Activated CD4-positive, alpha-beta T cell treated with anti-CD3 and anti-CD28 coated beads for 4 hours (primary cell): ENCODE measurements at places on chromosomes 2 and 18.

GRCh38 chr18:58196164-58196563, 152.1 kb downstream of the NEDD4L start:
- no peak for DNase-seq

- no peak for DNase-seq
These were observed 176.9 kb downstream of the UBE2E3 start for GRCh38 chr2:181157326-181157725.

DNA sequence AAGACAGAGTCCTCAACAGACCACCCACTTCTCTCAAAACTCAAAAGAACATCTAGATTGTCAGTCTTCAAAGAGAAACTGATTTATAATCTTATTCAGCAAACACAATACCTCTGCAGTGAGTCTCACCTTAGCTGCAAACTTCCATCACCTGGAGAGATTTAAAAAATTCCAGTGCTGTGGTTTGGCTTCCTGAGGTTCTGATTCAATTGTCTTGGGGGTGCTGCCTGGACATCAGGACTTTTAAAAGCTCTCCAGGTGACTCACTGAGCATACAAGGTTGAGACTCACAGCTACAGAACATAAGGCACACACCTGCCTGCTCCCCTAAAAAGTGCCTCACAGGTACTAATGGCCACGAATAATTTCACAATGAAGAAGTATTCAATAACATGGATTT, 40.3 kb downstream of the RNF152 start:
- no peak for DNase-seq

DNA sequence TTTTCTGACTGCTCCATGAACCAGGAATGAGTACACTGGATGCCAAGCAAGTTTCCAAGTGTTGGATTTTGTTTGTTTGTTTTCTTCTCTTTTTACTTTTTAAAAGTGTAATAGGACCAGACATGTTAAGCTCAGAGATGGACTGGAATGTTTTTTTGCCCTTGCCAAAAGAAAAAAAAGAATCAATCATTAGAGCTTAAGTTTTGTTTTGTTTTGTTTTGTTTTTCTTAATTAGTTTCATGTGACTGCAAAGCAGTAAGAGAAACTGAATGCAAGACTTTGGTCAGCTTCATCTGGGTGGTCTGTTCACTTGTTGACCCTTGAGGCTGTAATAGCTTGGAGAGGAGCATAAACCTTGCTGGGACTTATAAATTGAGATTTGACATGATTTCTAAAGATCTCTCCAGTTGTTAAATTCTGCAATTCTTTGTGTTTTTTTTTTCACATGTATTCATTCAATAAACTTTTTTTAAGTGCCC, 42.4 kb upstream of the SLC1A4 start:
- DNase-seq, result no peak

- DNase-seq, result no peak
These were observed 27.0 kb downstream of the KLF7 start for GRCh38 chr2:207138627-207139297.

DNA sequence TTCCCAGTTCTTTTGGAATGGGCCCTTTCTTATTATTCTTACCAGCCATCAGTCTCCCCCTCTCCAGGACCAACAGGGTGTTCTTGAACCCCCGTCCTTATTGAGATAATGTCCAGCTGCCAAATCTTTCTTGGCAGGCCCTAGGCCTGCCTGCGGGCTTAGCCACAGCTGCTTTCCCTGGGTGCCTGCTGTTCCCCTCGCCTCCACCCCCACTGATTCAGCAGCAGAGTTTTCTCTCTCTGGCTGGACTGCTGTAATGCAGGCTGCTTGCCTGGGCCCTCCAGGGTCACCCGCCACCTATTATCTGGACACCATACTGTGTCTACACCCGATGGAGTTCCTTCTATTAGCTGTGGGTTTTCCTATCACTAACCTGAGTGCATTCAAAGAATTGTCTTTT, 395.4 kb upstream of the ATP5MC3 start:
- no peak for DNase-seq

- DNase-seq, result no peak
These were observed 122.4 kb downstream of the SETBP1 start for GRCh38 chr18:44803019-44803650.

- DNase-seq, result no peak
These were observed 48.3 kb downstream of the THUMPD2 start for GRCh38 chr2:39730685-39731302.

- no peak for DNase-seq
These were observed 82.0 kb upstream of the SLC66A3 start for GRCh38 chr2:11073251-11073650.

- no peak for DNase-seq
These were observed 57.6 kb upstream of the TWIST2 start for GRCh38 chr2:238790126-238790832.

DNA sequence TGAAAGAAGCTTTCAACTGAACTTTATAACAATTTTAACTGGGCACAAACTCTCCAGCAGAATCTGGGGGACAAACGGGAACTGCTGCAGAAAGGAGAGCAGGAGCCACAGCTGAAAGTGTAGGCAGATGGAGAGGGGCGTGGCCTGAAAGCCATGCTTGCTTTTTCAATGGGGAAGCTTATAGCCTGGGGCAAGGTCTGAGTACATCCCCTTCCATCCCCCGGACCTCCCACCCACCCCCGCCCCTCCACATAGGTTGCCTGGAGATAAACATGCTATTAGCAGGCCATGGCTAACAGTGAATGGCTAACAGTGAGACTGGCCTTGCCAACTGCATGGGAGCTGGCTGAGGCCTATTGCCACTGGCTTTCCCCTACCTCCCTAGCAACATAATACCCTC, 317.9 kb upstream of the TANK start:
- no peak for DNase-seq

DNA sequence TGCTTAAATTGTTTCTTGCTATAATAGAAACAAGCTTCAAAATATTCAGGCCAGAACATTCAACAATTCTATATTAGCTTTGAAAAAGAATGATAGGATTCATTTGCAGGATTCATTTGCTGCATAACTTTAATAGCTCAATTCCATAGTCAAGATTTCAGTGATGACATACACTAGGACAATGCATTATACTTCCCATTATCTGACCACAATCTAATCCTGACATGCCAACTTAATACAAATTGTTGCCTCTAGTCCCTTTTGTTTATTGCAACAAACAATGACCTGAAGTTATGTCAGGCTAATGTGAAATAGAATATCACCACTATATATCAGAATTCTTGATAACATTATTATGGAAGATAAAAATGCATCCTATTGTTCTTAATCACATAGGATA, 169.4 kb downstream of the DNAH7 start:
- no peak for DNase-seq

GRCh38 chr2:21627938-21628337, 504.2 kb downstream of the TDRD15 start:
- no peak for DNase-seq

GRCh38 chr2:88003074-88003755, 13.1 kb downstream of the RNU2-63P start:
- DNase-seq, result no peak

DNA sequence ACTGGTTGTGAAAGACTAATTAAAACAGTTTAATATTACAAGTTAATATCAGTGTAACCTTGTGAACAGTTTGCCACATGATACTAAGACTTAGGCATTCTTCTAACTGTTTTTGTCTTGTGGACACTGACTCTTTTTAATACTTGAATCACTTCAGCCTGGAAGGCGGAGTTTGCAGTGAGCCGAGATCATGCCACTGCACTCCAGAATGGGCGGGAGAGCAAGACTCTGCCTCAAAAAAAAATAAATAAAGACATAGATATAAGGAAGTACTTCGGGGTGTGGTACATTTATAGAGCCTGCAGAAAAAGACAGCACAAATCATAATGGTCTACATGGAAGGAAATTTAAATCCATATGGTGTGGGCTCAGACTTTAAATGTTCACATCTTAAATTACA, 300.4 kb upstream of the NETO1 start:
- no peak for DNase-seq

- DNase-seq, result no peak
These were observed 160.5 kb downstream of the SETBP1 start for GRCh38 chr18:44841221-44841620.

GRCh38 chr2:206031162-206031784, 54.7 kb downstream of the INO80D start:
- no peak for DNase-seq

GRCh38 chr2:171393487-171393886, 40.3 kb downstream of the METTL8 start:
- no peak for DNase-seq

DNA sequence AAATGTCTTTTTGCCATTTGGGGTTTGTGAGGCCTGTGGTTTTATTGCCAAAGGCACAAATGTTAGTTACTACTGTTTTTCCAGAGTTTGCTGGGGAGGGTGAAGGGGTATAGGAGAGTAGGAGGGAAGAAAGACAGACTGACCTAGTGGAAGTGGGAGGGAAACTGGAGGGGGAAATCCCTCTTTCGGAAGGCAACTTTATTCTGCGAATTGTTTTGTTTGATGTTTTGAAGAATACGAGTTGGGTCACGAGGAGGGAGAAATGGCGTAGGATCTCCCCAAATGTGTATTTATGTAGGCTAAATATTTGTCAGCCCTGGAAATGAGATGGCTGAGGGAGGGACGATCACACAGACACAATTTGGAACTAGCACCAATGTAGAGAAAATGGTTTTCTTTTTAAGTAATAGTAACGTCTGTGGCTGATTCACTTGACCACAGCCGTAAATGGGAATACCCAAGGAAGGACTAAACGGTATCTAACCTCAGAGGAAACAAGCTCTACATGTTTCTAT, 172.3 kb downstream of the ICOS start:
- DNase-seq, result peak; percentile 3

DNA sequence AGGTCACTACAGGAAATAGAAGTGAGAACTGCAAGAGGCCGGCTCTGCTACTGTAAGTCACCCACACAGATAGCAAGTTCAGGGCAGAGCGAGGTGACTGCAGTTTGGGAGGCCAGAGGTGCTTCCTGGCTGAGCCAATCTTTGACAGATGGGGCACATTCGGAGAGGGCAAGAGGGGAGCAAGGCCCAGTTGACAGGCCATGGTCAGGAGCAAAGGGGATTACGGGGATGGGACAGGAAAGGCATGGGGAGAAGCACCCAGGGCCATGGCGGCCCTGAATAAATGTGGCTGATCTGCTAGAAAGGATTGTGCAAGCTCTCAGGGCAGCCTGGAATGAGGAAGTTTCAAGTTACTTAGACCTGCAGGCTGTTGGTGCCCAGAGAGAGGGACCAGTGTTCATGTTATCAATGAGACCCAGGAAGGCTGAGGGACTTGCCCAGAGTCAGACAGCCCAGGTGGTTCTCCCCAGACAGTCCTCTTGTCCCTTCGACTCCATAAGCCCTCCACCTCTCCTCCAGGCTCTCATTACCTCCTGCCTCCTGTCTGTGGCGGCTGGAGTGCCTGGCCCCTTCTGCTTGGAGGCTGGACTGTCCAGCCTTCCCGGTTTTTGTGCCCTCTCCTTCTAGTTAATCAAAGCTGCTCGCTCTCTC, 123.3 kb downstream of the CTIF start:
- DNase-seq, result no peak

DNA sequence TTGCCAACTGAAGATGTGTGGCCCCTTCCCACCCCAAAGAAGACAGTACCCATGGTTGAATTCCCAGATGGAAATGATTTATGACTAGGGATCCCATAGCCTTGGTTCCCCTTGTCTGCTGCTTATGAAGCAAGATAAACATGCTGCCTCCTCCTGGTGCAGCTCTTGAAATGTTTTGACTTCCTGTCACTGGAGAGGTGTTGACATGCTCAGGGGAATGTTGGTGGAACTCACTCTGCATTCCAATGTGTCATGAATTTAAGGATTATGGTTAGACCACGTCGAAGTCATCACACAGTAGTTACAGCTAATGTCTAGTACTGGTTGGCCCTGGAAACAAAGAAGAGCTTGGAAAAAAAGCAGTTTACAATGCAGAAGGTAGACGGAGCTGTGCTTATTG, 69.0 kb upstream of the FAM110C start:
- no peak for DNase-seq

DNA sequence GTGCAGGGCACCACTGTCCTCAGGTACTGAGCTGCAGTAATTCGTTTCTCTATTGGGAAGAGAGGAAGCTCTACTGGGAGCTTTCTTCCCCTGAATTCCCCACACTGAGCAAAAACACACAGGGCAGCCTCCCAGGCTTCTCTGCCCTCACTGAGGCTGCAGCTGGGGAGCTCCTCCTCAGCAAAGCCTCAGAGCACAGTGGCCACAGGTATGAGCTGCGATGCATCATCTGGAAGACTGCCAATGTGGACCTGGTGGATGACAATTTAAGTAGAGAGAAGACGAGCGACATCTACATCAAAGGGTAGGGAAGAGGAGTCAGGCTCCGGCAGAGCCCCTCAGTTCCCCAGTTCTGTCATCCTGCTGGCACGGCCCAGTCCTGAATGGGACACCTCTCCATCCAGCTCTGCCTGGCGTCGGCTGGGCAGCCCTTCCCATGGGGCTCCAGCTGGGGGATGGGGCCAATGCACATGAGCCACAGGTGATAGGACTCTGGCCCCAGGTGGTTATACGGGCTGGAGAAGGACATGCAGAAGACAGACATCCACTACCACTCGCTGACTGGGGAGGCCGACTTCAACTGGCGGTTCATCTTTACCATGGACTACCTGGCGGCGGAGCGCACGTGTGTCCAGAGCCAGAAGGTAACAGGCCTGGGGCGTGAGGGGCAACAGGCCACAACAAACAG, 37.6 kb downstream of the LMAN2L start:
- DNase-seq, result no peak
